ENCODE measurements at places on chromosomes 6 and 20.

DNA sequence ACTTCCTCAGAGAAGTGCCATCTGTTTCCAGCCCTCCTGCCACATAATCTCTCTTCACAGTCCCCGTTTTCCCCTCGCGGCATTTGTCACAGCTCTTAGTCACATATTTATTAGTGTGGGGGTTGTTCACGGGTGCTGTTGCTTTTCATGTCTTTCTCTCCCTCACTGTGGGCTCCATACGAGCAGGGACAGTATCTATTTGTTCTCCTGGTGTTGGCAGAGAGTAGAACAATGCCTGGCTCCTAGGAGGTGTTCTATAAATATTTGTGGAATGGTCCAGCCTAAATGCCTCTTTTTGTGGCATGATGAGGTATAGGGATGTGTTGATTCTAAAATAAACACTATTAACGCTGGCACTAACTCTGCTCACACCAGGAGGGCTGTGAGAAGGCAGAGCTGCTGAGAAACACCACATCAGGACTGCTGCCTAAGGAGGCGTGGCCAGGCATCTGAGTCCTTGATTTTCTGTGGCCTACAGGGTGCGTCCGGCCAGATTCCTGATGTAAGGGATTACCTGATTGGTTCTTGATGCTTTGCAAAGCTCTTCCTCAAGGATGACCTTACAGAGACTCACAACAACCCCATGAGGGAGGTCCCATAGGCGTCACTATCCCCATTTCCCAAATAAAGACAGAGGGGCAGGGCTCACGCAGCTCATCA lies 219.8 kb upstream of the ARID1B start:
- DNase-seq, result peak; percentile 42

DNA sequence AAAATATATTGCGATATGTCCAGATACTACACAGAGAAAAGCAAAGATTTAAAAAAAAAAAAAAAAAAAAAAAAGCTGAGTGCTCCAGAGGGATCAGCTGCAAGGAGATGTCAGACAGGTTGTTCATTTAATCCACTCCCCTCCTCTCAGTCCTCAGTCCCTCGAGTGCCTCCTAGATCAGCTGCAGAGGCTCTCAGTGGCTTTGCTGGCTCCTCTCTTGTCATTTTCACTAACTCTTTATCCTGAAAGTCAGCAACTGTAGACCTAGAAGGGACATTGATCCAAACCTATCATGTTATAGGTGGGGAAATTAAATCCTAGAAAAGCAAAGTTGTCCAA lies 61.6 kb downstream of the KIAA0319 start:
- DNase-seq, result no peak

GRCh38 chr6:1904466-1904799 lies 294.7 kb downstream of the FOXC1 start:
- DNase-seq, result no peak

GRCh38 chr6:16092990-16093389 lies 35.9 kb upstream of the MYLIP start:
- DNase-seq, result no peak

- peak; percentile 92 for DNase-seq
These were observed 48.9 kb downstream of the HIVEP1 start for GRCh38 chr6:12060780-12061609.

GRCh38 chr6:13432526-13433184 lies 54.7 kb downstream of the GFOD1 start:
- no peak for DNase-seq

DNA sequence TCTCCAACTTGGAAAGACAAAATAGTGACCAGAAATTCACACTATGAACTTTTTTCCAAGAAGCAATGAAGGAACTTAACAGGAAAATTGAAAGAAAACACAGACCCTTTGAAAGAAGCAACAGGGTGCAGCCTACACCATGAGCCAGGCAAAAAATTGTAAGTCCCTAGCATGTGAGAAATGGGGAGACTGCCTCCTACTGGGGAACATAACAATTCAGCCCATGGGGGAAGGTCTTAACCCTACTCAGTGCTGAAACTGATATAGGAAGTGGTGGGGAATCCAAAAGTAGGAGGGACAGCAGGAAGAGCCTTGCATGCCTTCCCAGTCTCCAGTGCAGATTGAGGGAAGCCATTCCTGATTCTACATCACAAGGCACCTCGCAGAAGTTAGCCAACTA lies 235.1 kb upstream of the UFL1 start:
- peak; percentile 31 for DNase-seq

- peak; percentile 28 for DNase-seq
These were observed 71.1 kb downstream of the PERP start for GRCh38 chr6:138036111-138036510.

GRCh38 chr6:17493286-17493685 lies 99.9 kb downstream of the CAP2 start:
- DNase-seq, result no peak

Data from GM23338 (cell line).